Activated naive CD4-positive, alpha-beta T cell treated with anti-CD3 and anti-CD28 coated beads, Interleukin-2, amount 50 U/mL, for 16 hours (primary cell): ENCODE measurements at places on chromosomes 5 and 9.

- DNase-seq: no peak
Observed at GRCh38 chr9:109436071-109436470, 62.0 kb downstream of the PTPN3 start.

GRCh38 chr5:66171349-66172344, 27.5 kb downstream of the SREK1 start:
- peak; percentile 35 for DNase-seq

GRCh38 chr9:7216004-7216841, 458.4 kb downstream of the KDM4C start:
- DNase-seq: no peak

DNA sequence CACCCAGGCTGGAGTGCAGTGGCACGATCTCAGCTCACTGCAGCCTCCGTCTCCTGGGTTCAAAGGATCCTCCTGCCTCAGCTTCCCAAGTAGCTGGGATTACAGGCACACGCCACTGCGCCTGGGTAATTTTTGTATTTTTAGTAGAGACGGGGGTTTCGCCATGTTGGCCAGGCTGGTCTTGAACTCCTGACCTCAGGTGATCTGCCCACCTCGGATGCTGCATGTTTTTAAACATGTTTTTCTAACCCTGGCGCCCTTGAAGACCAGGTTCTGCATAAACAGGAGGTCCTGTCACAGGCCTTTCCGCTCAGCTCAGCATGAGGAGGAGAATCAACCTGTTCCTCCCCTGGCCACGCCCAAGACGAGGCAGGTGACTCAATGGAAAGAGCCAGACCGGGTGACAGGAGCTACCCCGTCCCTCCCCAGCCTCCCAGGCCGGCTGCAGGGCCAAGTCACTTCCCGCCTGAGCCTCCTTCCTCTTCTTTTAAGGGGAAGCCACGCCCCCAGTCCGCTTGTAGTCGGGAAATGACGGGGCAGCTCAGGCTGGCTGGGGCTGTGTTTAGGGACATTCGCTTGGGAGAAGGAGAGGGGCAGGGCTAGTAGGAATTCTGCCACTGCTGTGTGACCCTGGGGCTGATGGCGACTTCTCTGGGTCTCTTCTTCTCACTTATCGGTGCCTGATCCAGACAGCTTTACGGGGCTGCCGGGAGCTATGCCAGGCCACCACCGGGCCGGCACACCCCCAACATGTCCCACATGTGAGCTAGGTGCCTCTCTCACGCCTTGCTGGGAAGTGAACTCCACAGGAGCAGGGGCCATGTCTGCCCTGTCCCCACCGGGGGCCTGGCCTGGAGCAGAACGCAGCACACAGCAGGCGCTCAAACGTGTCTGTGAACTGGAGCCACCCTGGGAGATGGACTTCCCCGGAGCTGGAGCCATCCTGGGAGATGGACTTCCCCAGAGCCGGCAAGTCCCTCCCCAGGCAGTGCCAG, 6.1 kb downstream of the NOTCH1 start:
- DNase-seq: peak; percentile 90

- no peak for DNase-seq
Observed at GRCh38 chr5:41156739-41157138, 56.6 kb downstream of the C6 start.

- DNase-seq: no peak
Observed at GRCh38 chr5:131288328-131288727, 24.5 kb downstream of the CDC42SE2 start.

DNA sequence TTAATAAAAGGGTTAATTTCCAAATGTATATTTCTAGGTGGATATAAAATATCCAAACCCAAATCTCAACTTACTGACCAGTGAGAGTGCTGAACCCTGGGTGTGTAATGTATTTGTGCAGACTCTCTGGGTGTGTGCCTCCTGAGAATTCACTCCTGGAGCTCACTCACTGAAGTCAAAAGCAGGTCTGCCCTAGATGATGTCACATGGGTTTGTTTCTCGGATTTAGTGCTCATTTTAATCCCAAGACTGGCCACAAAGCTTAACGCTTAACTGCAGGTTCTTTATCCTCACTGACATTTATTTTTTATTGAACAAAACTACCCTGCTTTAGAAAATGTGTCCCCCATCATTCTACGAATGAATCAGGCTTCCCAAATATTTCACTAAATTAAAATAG, 179.4 kb downstream of the PPP2R2B start:
- DNase-seq: no peak

GRCh38 chr5:171673328-171673727, 112.3 kb upstream of the SMIM23 start:
- no peak for DNase-seq
